Suppressor macrophage treated with lipopolysaccharide for 4 hours (primary cell): ENCODE measurements at places on chromosomes 11 and 22.
A peak's percentile ranks its signal among the peaks of the same experiment; 100 is the strongest.

GRCh38 chr11:11841723-11842420 is at the start of gene USP47:
Gene USP47, plus strand, starts transcription at chr11:11841972. Its CDS starts 214 bp downstream, at chr11:11842186.
- peak; percentile 93 for DNase-seq

DNA sequence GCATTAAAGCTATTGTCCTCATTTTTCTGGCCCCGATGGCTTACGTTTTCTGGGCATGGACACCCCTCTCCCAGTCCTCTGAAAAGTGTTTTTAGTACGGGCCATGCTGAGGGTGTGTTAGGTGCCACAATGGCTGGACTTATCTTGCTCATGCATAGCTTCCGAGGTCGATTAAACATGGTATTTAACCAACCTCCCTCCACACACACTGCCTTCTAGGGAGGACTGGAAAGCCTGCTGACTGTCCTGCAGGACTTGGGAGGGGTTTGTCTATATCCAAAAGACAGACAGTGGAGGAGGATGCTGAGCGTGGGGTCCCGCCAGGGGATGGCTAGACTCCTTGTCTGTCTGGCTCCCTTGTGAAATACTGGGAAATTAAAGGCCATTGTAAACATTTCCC is 95.3 kb downstream of the FBXO7 start:
- no peak for DNase-seq

GRCh38 chr11:118401151-118401879 is at the start of gene ATP5MG:
Gene ATP5MG, plus strand, starts transcription at chr11:118401606. Its CDS starts 60 bp downstream, at chr11:118401666.
- DNase-seq: peak; percentile 96

- DNase-seq: peak; percentile 58
Observed at GRCh38 chr11:65224930-65225278, 36.9 kb upstream of the POLA2 start.

- DNase-seq: no peak
Observed at GRCh38 chr11:68409748-68410344, 50.7 kb upstream of the PPP6R3 start.

DNA sequence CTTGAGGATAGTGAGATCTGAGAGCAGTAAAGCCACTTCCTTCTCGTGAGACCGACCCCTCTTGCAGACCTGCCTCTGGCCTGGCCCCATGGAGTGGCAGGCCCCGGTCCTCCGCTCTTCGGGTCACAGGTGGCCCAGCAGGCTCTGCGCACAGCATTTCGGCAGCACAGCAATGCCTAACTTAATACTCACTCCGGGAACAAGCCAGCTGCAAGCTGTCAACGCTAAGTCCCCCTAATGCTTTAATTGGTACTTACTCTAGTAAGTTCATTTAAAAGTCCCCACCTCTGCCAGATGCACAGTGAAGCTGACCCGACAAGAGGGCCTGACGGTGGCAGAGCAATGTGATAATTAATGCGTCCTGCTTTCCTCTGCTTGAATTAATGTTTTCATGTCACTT is 349.3 kb upstream of the B3GAT1 start:
- DNase-seq: no peak

DNA sequence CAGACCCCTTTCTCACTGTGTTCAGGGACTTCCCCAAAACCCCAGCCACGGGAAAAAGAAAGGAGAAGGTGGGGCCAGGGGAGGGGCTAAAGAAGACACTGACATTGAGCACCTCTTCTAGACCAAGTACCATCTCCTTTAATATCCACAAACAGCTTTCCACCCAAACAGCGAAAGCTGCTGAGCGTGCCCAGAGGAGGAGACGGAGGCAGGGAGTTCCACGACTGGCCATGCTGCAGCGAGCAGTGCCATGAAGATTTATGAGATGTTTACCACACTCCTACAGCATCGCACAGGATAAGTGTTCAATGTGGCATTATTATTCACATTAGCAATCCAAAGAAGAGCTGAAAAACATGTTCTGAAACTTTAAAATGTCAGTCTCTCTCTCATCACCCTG is 127.4 kb downstream of the LARGE1 start:
- no peak for DNase-seq

DNA sequence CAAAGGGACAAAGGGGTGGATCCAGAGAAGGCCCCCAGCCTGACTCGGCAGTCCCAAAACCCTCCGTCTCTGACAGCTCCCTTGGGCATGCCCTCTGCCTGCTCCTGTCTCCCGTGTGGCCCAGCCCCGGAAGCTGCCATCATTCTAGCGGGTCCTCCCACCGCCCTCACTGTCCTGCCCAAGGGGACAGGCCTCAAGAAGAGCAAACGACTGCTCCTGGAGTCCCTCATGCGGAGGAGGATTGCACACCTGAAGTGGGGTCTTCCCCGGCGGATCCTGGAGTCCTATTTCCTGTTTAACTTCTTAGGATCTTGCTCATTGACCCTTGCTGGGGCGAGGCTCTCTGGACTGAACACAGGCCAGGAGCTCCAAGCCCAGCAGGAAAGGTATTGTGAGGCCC is 2.6 kb upstream of the MEI1 start:
- DNase-seq: no peak

DNA sequence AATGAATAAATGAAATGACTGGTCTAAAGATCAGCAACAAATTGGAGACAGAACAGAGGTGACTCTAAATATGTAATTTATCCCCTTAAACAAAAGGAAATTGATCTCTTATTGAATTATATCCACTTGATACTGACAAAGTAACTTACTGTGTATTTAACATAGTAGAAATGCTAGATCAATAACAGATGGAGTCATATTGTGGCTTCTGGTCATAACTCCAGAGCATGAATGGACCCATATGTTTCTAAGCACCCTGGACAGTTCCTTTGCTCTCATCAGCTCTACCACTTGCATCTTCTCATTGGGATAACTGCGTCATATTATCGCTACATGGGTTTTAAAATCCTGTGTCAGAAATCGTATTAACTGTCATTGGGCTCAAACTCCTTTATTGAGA is 222.3 kb downstream of the ETS1 start:
- peak; percentile 12 for DNase-seq

- DNase-seq: no peak
Observed at GRCh38 chr22:30878516-30879414, 89.8 kb downstream of the MORC2 start.

DNA sequence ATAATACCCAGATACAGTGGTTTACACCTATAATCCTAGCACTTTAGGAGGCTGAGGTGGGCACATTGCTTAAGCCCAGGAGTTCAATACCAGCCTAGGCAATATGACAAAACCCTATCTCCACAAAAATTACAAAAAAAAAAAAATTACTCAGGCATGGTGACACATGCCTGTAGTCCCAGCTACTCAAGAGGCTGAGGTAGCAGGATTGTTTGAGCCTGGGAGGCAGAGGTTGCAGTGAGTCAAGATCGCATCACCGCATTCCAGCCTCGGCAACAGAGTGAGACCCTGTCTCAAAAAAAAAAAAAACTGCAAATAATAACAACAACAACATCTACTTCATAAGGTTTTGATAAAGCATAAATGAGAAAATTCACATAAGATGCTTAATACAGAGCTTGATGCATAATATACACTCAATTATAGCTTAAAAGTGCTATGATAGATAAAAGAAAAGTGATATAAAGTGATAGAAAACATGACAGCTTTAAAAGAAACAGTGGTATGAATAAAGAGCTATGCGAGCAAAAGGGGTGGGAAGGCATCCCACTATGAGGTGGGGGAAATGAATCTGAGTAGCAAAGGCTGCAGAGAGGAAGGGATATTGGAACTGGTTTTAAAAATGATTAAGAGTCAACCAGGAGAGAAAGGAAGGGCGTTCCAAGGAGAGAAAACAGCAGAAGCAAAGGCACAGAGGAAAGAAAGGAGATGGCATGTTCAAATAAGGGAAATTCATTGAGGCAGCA is 197.6 kb downstream of the KIF18A start:
- no peak for DNase-seq

GRCh38 chr11:67303835-67304411 is 593 bp downstream of the SSH3 start:
- DNase-seq: no peak

DNA sequence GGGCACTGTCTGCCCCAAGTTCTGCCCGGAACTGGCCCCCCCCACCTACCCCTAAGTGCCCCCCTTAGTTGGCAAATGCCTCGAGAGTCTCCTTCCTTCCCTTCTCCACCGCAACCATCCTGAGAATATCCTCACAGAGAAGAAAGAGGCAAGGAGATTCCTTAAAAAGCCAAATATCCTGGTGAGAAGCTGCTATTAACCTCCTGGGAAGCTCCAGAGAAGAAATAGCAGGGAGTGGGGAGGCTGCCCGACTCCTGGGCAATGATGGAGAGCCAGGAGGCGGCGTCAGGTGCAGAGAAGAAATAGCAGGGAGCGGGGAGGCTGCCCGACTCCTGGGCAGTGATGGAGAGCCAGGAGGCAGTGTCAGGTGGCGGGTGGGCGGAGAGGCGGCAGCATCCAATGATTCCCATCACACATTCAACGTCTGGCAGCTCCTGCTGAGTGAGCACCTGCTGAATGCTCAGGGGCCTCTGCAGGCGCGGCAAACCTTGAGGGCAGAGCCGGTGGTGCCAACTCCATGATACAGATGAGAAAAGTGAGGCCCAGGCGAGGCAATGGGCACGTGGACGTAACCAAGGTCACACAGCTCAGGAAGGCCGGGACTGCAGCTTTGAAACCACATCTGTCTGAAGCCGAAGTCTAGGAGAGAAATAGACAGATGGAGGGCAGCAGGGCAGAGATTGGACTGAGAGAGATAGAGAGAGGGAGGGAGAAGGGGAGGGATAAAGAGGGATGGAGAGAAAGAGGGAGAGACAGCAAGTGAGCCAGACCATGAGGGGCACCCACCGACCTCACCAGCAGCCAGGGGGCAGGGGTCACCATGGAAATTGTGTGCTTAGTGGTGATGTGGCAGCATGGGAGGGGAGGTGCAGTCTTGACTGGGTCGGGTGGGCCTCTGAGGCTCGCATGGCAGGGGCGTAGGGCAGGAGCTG is 58.3 kb downstream of the CYTH4 start:
- no peak for DNase-seq

DNA sequence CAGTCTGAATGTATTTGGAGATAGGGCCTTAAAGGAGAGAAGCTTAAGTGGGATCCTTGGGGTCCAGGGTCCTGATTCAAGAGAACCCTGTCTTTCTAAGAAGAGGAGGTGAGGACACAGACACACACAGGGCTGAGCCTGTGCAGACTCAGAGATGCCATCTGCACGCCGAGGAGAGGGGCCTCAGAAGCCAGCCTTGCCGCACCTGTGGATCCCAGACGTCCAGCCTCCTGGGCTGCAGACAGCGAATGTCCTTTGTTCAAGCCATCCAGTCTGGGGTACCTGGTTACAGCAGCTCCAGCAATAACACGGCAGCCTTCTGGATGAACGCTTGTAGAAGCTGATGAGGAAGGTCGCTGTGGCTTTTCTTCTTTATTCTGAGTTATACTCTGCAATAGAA is 1086.1 kb downstream of the BRD1 start:
- no peak for DNase-seq

DNA sequence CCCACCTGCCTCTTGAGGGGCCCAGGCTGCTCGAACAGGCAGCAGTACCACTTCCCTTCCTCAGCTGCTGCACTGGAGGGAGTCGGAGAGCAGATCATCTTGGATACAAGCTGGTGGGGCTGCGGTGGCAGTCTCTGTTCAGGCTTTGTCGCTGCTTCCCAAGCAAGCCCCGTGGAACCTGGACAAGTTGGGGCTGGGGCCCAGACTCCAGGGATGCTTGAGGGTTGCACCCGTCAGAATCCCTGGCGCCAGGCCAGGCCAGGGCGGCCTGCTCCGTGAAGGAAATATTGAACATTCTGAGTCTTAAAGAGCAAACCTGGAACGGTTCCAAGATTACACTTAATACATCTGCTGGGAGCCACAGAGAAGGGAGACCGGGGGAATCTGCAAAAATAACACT is 310.1 kb upstream of the SORL1-AS1 start:
- no peak for DNase-seq

GRCh38 chr22:50696799-50697561 is 24.4 kb downstream of the SHANK3 start:
- no peak for DNase-seq

- DNase-seq: no peak
Observed at GRCh38 chr11:104700609-104701008, 197.7 kb downstream of the CASP12 start.

GRCh38 chr22:36299295-36299694 is 46.4 kb downstream of the APOL1 start:
- DNase-seq: no peak

GRCh38 chr11:9222654-9223053 is 42.5 kb downstream of the DENND5A start:
- DNase-seq: no peak

DNA sequence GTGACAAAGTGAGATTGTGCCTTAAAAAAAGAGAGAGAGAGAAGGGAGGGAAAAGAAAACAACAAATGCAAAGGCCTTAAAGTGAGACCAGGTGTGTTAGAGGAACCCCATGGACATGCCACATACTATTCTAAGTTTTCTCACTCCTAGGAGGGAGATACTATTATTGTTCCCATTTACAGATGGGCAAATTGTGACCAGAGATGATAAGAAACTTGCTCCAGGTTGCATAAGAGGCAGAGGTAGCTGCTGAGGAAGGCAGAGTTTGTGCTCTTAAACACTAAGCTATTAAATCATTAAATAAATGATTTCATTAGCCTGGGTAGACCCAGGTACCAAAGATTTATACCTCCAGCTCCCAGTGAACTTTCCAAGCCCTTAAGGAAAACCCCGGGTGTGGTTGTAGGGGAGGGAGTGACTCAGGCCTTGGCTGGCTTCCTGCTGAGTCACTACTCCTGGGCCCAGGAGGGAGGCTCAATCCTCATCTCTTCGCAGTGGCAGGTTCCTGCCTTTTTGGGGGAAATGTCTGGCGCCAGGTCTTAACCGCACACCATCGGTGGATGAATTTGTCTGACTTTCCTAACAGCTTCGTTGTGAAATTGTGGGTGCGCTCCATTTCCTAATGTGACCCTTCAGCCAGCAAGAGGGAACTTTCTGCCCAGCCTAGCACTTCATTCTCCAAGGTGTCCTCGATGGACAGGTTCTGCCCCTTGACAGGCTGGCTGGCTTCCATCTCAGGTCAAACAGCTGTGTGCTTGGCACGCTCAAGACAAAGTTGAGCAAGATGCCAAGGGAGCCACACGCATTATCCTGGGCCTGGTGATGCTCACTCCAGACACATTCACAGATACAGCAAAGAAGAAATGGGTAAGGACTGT is 33.4 kb upstream of the PTPRJ start:
- DNase-seq: peak; percentile 84

DNA sequence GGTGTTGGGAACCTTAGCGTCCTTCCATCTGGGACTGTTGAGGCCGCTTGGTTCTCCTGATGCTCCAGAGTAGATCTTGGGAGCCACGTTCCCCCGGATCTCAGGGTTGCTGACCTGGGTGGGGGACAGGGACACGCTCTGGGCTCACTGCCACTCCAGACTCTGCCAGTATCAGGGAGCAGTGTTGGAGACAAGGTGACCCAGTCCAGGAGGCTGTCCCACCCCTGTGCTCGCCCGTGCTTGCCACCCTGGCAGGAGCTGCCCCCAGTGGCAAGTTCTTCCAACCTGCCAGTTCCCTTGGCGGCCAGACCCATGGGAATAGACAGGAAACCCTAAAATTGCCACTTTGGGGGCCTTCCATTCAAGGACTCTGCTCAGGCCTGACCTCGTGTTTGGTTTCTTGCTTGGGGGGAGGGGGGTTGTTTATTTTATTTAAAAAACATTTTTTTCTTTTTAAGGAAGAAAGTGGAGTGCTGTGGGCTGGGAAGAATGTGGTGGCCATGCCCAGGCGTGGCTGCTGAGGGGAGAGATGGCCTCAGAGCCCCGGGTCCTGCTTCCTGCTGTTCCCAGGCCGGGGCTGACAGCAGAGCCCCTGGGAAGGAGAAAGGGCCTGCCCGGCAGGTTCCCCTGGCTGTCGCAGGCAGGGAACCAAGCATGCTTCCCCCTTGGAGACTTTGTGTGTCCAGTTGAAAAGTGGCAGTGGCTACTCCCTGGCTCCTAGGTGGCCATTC is 7.2 kb downstream of the GRK2 start:
- no peak for DNase-seq
